ENCODE measurements at places on chromosomes 1 and 21.
A peak's percentile ranks its signal among the peaks of the same experiment; 100 is the strongest.

DNA sequence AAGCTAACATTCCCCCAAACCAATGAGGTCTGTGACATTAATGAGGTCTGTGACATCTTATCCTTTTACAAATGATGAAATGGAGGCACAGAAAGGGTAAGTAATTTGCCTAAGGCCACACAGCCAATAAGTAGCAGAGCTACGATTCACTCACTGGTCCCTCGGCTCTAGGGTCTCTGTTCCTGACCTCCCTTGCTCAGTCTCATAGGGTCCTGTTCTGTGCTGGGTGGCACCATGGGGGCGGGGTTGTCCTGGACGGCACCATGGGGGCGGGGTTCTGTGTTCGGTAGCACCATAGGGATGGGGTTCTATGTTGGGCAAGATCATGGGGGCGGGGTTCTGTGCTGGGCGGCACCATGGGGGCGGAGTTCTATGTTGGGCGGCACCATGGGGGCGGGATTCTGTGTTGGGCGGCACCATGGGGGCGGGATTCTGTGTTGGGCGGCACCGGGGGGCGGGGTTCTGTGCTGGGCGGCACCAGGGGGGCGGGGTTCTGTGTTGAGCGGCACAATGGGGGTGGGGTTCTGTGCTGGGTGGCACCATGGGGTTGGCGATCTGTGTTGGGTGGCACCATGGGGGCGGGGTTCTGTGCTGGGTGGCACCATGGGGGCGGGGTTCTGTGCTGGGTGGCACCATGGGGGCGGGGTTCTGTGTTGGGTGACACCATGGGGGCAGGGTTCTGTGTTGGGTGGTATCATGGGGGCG is 55.6 kb downstream of the CLSTN1 start:
- H3K4me1 ChIP-seq: peaks cover 9% of the 10 kb centered on the region
- peak; percentile 36 for DNase-seq
- no peak overlapping the region for H3K27ac ChIP-seq
- peaks cover 5% of the 10 kb centered on the region for H3K36me3 ChIP-seq
- no peaks in the 10 kb centered on the region for H3K27me3 ChIP-seq

DNA sequence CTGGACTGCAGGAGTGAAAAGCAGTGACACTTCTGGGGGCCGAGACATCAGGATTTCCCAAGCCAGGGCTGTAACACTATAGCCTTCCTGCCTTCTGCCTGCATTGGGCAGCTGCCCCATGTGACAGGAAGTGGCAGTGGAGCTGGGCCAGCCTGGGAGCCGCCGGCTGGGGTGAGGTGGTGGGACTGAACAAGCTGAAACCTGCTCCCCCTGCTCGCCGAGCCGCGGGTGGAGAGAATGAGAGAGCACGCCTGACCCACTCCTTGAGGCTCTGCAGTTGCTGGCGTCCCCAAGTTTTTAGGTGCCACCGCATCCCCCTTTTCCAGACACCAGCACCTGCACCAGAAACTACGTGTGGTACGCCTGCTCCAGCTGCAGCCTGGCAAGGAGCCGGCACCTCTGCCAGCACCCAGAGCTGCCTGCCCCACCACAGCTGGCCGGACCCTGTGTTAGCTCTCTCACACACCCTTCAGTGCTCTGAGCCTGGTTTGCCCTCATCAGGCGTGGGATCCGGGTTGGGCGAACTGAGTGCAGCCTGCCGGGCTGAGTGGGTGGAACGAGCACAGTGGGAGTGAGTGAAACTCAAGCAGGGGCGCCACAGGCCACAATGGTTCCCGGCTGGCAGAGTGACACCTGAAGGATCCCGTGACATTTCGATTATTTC is 119.4 kb downstream of the AKT3 start:
- no peak overlapping the region for H3K4me3 ChIP-seq
- DNase-seq: no peak
- no peak overlapping the region for H3K27ac ChIP-seq
- peaks cover 7% of the 10 kb centered on the region for H3K36me3 ChIP-seq
- H3K27me3 ChIP-seq: no peaks in the 10 kb centered on the region

GRCh38 chr1:151985270-151985669 is 8.4 kb downstream of the S100A10 start:
- peaks cover 72% of the 10 kb centered on the region for H3K4me1 ChIP-seq
- DNase-seq: peak; percentile 35
- peak overlapping the region; percentile 85 for H3K27ac ChIP-seq
- no peaks in the 10 kb centered on the region for H3K27me3 ChIP-seq
- peak overlapping the region; percentile 8 for H3K4me3 ChIP-seq
- H3K36me3 ChIP-seq: peaks cover 50% of the 10 kb centered on the region

GRCh38 chr1:1157914-1158710 is 15.6 kb upstream of the TTLL10 start:
- peak overlapping the region; percentile 39 for H3K4me3 ChIP-seq
- H3K36me3 ChIP-seq: peaks cover 3% of the 10 kb centered on the region
- H3K4me1 ChIP-seq: no peaks in the 10 kb centered on the region
- H3K27me3 ChIP-seq: no peaks in the 10 kb centered on the region
- no peak overlapping the region for H3K27ac ChIP-seq

DNA sequence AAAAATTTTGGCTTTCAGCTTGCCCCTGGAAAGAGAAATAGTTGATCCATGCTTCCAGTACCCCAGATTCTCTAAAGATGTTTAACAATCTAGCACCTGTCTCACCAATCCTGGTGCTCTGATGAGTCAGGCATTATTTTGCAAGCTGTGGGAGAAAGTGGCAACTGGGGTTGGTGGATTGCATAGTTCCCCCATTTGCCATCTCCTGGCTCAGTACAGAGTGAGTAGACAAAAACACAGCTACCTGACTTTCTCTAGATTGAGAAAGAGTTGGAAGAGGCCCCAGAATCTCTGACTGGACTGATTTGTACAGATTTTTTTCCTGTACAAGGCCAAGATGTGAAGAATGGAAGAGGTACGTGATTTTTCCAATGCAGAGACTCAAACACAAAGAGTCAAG is 75.1 kb upstream of the NEGR1 start:
- H3K4me1 ChIP-seq: no peaks in the 10 kb centered on the region
- H3K36me3 ChIP-seq: no peaks in the 10 kb centered on the region
- no peak for DNase-seq

DNA sequence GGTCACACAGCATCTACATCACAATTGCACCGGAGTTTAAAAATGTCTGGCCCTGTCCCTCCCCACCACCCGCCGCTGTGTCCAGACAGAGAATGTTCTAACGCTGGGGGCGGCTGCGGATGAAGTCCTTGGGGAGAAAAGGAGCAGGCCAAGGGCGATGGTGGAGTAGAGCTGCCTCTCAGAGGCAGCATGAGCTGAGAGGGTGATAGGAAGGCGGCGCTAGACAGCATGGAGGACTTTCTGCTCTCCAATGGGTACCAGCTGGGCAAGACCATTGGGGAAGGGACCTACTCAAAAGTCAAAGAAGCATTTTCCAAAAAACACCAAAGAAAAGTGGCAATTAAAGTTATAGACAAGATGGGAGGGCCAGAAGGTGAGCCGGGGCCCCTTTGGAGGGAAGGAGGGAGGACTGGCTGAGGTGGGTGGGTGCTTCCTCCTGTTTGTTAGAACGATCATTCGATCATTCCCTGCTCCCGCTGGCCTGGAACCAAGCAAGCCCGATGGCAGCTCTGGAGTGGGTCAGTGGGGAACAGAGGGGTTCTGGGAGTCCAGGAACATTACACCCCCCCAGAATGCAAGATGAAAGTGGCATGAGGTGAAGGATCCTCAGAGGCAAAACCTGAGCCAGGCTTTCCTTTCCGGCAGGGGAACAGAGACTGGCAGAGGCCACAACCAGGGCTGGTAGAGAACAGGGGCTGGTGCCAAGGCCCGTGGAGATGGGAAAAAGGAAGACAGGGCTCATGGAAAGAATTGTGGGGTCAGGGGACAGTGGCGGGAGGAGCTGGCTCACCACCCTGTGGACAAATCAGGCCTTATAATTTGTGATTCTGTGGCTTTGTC is at the start of the genes FAM229A and TSSK3:
FAM229A (minus strand) TSS at position 12 of the 840 bp plus-strand sequence. CDS start 394 bp downstream, outside the sequence.
TSSK3 (plus strand) TSS at position 66 of the 840 bp plus-strand sequence; CDS start at position 229, 163 bp downstream.
- no peak for DNase-seq
- H3K27ac ChIP-seq: no peak within 1 kb of the TSS
- H3K4me3 ChIP-seq: no peak within 1 kb of the TSS

All from activated CD4-positive, alpha-beta memory T cell treated with anti-CD3 and anti-CD28 coated beads for 36 hours (primary cell).